ENCODE measurements at places on chromosomes 3 and 15.
A peak's percentile ranks its signal among the peaks of the same experiment; 100 is the strongest.

DNA sequence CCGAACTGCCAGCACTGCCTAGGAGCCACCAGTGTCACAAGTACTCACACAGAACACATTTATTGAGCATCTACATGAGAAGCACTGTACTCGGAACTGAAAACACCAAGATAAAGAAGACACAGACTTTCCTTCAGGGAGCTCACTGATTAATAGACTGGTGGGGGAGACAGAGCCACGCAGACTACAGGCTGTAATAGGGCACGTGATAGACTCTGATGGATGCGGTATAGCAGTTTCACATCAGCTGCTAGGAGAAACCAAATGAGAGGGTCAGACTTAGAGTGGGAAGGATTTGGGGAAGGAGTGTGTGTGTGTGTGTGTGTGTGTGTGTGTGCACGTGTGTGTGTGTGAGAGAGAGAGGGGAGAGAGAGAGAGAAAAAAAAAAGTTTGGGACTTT is 12.1 kb downstream of the EPHB1 start:
- DNase-seq = no peak

- DNase-seq = no peak
Measured at GRCh38 chr3:53680028-53680427, 166.2 kb downstream of the CHDH start.

GRCh38 chr3:102025606-102026270 is 176.4 kb downstream of the NFKBIZ start:
- no peak for DNase-seq

DNA sequence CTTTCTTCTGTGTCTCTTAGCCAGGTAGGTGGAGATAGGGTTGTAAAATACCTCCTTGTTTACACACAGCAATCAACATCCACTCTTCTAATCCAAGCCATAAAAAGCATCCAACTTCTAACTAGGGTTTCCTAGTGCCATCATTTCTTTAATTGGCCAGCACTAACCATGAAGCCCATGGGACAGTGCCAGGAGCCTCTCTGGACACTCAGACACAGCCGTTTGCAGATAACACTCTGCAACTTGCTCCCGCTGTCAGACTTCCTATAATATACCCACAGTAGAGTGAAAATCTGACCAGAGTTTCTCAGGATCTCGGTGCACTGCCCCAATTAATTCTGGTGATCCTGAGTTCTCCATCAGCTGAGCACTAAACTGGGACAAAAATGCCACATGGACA is 53.4 kb downstream of the TAFA4 start:
- DNase-seq = no peak

DNA sequence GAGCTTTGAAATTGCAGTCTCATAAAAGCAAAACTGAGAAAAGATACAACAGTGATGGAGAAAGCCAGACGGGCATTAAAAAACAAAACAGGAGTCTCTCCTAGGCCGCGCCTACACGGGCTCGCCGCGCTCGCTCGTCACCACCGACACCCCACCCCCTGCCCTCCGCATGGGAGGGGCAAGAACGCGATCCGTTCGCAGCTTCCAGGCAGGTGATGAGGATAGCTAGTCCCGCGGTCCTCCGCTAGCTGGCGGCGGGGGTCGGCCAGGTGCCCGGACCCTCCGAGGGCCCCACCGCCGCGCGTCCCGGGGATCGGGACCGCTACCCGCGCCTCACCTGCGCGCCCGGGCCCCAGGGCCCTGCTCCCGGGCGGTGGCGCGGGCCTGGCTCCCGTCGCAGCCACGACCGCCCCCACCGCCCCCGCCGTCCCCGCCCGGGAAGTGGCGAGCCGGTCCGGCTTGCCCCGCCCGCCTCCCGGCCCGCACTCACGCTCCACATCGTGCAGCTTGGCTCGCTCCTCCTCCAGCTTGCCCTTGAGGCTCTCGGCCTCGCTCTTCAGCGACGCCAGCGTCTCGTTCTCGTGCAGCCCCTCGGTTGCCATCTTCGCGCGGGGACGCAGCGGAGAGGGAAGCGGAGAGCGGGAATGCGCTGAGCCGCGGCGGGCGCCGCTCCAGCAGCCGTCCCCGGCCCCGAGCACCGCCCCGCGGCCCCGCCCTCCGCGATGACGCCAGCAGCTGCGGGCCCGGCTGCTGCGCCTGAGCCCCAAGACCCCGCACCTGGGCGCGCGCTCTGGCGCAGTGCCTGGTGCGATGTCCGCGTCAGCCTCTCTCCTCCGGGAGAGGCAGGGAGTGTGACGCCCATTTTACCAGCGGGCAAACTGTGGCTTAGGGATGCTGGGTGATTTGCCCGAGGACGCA is 11.7 kb downstream of the GNB5 start:
- DNase-seq = peak; percentile 89

- no peak for DNase-seq
Measured at GRCh38 chr3:63232764-63233396, 45.2 kb upstream of the SYNPR start.

- DNase-seq = peak; percentile 69
Measured at GRCh38 chr3:25910997-25911396, 121.1 kb downstream of the OXSM start.

- DNase-seq = peak; percentile 59
Measured at GRCh38 chr3:149969110-149969939, 1.4 kb downstream of the PFN2 start.

DNA sequence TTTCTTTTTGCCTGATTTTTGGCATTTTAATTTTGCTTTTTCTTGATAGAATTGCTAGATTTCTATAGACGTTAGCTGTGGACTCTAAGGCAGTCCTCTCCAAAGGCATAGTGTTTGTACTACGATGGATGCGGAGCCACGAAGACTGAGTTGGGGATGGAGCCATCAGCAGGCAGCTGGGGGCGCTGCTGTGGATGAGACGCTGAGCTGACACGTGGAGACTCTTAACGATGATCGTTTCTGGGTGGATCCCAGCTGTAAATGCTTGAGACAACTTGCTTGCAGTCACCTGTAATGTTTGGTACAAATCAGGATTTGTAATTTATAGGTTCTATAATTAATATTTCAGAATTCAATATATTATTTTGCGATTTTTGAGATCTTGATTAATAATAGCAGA is 13.3 kb upstream of the PPP1R2 start:
- DNase-seq = peak; percentile 61

- no peak for DNase-seq
Measured at GRCh38 chr15:58469432-58470353, 37.9 kb downstream of the LIPC start.

DNA sequence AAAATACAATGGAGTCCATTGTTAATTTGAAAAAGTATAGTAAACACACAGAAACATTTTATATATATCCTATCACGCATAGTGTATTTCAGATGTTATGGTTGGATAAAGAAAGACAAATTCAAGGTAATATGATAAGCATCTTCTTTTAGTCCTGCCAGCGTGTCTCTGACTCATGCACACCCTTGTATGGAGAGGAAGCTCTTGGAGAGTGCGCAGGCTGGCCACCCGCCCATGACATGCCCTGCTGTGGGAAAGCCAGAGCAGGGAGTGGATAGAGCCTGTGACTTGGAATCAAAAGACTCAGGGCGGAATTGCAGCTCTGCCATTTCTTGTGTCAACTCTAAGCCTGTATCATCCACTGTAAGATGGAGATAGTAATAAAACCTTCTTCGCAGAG is 23.0 kb upstream of the COPG1 start:
- no peak for DNase-seq

DNA sequence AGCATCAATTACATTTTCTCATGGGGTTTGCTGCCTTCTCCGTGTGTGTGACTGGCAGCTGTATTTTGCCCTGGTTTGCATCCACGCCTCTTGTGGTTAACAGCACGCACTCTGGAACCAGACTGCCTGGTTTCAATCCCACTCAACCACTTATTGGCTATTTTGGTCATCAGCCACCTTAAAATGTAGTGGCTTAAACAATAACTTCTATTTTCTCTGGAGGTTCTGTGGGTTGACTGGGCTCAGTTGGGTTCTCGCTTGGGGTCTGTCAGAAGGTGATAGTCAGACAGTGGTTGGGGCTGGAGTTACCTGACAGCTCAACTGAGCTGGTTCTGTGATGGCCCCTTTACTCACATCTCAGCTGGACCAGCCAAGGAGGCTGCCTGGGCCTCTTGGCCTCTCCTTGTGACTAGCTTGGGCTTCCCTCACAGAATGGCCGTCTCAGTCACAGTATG is 36.8 kb downstream of the EHD4 start:
- no peak for DNase-seq

GRCh38 chr15:68464448-68465090 is 32.6 kb upstream of the ITGA11 start:
- no peak for DNase-seq

- DNase-seq = peak; percentile 61
Measured at GRCh38 chr3:34106879-34107278, 308.4 kb downstream of the PDCD6IP start.

DNA sequence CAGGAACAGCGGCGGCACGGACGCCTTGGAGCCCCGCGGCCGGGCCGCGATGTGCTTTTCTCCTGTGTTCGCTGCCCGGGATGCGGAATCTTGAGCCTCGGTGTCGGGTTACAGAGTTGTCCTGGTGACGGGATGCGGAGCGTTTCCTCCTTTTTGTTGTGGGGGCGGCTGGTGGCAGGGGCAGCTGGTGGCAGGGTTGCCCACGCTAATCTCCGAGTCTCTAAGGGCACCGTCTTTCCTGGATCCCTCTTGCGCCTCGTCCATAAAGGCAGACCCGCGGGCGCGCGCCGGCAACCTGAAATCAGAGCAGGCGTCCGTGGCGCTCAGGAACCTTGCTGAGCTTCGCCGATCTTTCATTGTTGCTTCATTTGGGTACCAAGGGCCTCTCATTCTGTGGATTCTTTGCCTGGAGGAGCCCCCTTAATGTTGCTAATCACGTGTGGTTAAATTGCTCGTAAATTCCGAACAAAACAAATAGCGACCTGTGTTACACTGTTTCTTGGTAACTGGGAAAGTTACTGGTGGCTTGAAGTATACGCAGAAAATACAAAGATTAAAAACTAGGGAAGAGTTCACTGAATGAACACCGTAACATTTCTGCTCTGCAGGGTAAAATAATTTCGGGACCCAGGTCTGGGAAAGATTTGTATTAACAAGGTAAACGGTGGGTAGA is 844 bp upstream of the PFN2 start:
- peak; percentile 76 for DNase-seq

GRCh38 chr3:46378426-46378942 is 7.7 kb downstream of the CCR5 start:
- peak; percentile 79 for DNase-seq

- no peak for DNase-seq
Measured at GRCh38 chr3:16148783-16149182, 25.7 kb upstream of the GALNT15 start.

- DNase-seq = peak; percentile 95
Measured at GRCh38 chr15:40906091-40906990, 12.1 kb downstream of the VPS18 start.

DNA sequence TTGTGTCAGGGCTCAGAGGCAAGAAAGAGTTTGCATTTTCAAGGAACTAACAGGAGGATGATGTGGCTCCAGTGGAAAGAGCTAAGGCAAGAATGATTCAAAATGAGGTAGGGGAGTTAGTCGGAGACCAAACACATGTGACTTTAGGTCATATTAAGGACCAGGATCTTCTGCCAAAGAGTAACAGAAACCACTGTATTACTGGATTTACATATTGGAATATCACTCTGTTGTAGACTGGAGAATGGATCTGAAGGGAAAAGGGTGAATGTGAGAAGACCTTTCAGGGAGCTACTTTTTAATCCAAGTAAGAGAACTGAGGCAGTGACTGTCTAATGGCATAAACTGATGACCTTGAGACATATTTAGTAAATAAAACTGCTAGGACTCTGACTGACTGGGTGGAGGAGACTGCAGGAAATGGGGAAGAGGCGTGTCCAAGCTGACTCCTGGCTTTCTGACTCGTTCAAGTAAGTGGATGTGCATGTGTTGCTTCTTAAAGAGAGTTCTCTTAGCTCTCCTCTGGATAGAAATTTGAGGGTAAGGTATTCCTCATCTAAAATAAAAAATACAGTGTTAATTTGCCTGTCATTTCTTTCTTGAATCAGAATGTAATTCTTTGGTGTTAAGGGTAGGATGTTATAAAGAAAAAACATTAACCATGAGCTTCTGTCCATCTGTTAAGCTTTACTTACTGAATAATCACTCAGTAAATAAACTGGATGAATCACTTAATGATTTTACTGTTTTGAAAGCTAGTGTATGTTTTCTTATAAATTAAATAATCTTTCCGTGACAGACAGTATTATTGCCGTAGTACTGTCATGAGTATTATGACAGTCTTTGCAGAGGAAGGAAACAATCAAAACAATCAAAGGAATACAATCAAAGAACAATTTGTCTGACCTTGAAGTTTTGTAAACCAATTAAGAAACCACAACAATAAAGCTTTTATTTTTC is 58.3 kb upstream of the CFAP20DC start:
- DNase-seq = no peak

- DNase-seq = peak; percentile 51
Measured at GRCh38 chr15:62067448-62068044, 769 bp downstream of the C2CD4A start.

GRCh38 chr3:49568965-49569364 is 14.7 kb downstream of the BSN start:
- no peak for DNase-seq

DNA sequence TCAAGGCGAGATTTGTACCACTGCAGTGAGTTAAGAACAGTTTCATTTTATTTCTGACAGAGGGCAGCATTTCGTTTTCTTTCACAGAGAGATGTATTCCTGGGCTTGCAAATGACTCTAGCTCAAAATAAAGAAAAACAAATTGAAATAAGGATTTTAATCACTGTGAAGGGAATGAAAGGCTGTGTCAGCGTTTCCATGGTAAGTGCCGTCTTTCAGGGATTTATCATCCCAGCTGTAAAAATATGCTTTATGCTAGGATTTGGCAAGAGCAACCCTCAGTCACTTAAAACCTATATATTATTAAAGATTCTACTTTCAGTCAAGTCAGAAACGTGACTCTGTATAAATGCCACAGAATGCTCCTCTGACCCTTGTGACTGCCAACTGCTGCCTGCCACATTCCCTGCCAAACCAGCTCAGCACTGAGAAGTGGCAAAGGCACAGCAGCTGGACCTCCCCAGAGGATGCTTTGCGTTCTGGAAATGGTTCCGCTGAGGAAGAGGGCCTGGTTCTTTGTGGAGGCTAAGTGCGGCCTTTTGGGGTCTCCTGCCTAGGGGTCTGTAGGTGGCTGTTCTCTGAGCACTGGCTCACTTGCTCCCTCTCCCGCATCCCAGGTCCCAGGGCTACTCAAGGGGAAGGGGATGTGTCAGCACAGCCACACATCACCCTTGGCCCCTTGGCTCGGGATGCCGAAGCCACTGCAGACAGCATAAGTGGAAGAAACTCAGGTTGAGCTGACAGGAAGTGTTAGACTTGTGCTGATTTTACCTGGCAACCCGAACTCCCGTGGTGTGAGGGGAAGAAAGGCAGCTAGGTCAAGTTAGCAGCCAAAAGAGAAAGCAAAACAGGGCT is 56.6 kb upstream of the POMGNT2 start:
- peak; percentile 13 for DNase-seq

DNA sequence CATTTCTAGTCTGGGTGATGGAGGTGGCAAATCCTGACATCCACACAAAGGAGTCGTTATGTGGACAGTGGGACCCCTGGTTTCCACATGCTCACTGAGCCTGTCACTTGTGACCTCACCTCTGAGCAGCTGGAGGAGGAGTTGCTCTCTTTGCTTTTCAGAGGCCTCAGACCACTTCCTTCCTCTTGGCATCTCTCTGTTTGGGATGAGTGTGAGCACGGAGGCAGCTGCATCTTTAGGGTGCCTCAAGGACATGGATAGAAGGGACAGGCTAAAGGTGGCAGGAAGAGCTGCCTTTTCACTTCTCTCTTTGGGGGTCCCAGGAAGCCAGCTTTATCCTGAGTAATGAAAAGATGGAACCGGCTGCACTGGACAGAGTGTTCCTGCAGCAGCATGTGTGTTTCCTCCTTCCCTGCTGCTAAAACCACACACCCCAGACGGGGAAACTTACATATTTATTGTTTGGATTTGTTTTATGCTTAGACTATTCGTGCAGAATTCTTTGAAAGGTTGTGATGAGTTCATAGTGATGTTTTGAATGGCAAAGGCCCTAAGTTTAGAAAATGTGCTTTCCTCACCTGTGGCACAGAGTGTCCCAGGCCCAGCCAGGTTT is 31.8 kb downstream of the GPR171 start:
- no peak for DNase-seq

All from WTC11 (cell line).